ENCODE measurements at places on chromosomes 6 and 20.

- H3K27me3 ChIP-seq = no peaks in the 10 kb centered on the region
- H3K4me3 ChIP-seq = peak overlapping the region; percentile 78
- peak; percentile 41 for DNase-seq
- H3K4me1 ChIP-seq = peaks cover 5% of the 10 kb centered on the region
Measured at GRCh38 chr6:73652637-73653570, 888 bp downstream of the SLC17A5 start.

- no peak overlapping the region for H3K4me3 ChIP-seq
- no peaks in the 10 kb centered on the region for H3K4me1 ChIP-seq
- no peak for DNase-seq
- H3K36me3 ChIP-seq = no peaks in the 10 kb centered on the region
Measured at GRCh38 chr6:156564807-156565149, 212.4 kb upstream of the ARID1B start.

GRCh38 chr6:34536959-34537848, 18.9 kb downstream of the SPDEF start:
- DNase-seq = no peak
- no peak overlapping the region for H3K27ac ChIP-seq
- H3K36me3 ChIP-seq = no peaks in the 10 kb centered on the region
- no peaks in the 10 kb centered on the region for H3K4me1 ChIP-seq
- H3K27me3 ChIP-seq = peaks cover 8% of the 10 kb centered on the region

DNA sequence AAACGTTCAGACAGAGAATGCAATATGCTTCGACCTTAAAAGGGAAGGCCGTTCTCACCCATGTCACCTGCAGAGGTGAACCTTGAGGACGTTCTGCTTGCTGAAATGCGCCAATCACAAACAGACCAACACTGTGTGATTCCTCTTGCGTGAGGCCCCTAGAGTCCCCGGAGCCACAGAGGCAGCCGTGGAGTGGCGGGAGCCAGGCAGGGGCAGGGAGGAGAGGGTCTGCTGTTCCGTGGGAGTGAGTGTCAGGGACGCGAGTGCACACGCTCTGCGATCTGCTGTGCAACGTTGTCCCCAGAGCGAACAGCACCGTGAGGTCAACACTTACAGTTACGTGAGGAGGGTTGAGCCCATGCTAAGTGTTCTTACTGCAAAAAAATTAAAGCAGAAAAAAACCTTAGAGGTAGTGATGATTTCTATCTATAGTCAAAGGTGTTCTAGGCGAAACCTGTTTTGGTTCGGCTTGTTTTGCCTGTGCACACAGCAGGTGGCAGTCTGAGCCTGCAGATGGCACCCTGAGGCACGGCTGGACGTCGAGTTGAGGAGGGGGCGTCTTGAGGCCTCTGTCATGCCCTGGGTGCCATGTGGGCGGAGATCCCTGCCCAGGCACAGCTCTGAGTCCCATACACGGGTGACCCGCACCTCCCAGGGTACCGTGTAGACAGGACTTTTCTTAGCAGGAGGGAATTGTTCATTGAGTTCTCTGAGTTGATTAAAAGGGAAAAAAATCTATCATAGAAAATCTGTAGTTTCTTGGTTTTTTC, 71.7 kb upstream of the FRMD1 start:
- DNase-seq = no peak
- H3K4me1 ChIP-seq = no peaks in the 10 kb centered on the region
- H3K27me3 ChIP-seq = peaks cover 6% of the 10 kb centered on the region
- no peaks in the 10 kb centered on the region for H3K36me3 ChIP-seq
- no peak overlapping the region for H3K27ac ChIP-seq

- H3K27me3 ChIP-seq = peaks cover 4% of the 10 kb centered on the region
- H3K36me3 ChIP-seq = no peaks in the 10 kb centered on the region
- H3K4me3 ChIP-seq = no peak overlapping the region
- no peaks in the 10 kb centered on the region for H3K4me1 ChIP-seq
Measured at GRCh38 chr6:87949194-87949593, 98.4 kb upstream of the SPACA1 start.

- H3K36me3 ChIP-seq = no peaks in the 10 kb centered on the region
- H3K4me1 ChIP-seq = peaks cover 2% of the 10 kb centered on the region
- no peak overlapping the region for H3K4me3 ChIP-seq
- DNase-seq = no peak
- H3K27me3 ChIP-seq = peaks cover 20% of the 10 kb centered on the region
- no peak overlapping the region for H3K27ac ChIP-seq
Measured at GRCh38 chr6:139055709-139056108, 27.2 kb downstream of the ABRACL start.

- no peaks in the 10 kb centered on the region for H3K36me3 ChIP-seq
- no peak overlapping the region for H3K4me3 ChIP-seq
- H3K27ac ChIP-seq = no peak overlapping the region
- H3K4me1 ChIP-seq = no peaks in the 10 kb centered on the region
- no peak for DNase-seq
- peaks cover 4% of the 10 kb centered on the region for H3K27me3 ChIP-seq
Measured at GRCh38 chr20:750801-751200, 17.5 kb downstream of the SLC52A3 start.

DNA sequence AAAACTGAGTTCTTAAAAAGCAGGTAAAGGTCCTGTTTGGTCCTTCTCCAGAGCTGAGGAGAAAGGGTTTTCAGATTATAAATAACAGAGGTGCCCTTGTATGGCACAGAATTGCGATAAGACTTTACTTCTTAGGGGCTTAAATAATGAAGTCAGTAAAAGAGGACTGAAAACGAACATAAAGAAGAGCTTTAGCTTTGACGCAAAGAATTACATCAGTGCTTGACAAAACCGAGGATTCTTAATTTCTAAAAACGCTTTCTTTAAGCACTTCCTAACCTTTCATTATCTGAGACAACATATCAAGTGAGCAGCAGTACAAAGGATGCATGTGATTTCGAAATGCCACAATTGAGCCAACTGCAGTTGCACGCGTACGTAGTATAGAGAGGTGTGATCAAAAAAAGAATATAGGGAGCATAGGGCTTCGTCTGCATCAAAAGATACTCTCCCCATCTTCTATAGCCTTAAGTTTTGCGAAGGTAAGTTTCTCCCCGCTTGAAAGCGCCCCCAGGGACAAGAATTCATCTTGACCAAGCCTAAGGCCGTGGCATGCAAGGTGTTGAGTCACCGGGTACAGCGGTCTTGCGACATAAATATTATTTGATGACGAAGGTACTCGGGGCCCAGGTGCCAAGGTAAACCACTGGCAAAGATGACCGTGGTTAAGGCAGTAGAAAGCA, 778 bp upstream of the LOC128125822 start:
- H3K4me1 ChIP-seq = no peaks in the 10 kb centered on the region
- H3K27me3 ChIP-seq = no peaks in the 10 kb centered on the region
- peaks cover 3% of the 10 kb centered on the region for H3K36me3 ChIP-seq
- DNase-seq = peak; percentile 87
- peak overlapping the region; percentile 91 for H3K27ac ChIP-seq
